ENCODE measurements at places on chromosomes 7 and 10. TPM values are rescaled to one million over a fixed set of nuclear protein-coding genes. Genes with fewer than 3 reads are reported as not detected.

The TRDMT1 gene
- total RNA-seq: 8.7 TPM

The LRRC18 gene
- total RNA-seq: 0.18 TPM

The ELAPOR2 gene
- total RNA-seq: 7.1 TPM

The CALCR gene
- 9.4 TPM for total RNA-seq

The HOXA1 gene
- total RNA-seq: 0.58 TPM

The RAB19 gene
- total RNA-seq: not detected

The PNLIPRP1 gene
- total RNA-seq: not detected

The FAM131B gene
- total RNA-seq: 1.4 TPM

The TECTB gene
- 0.04 TPM for total RNA-seq

The AGAP5 gene
- total RNA-seq: 6.3 TPM

The TAS2R41 gene
- not detected for total RNA-seq

The MCM10 gene
- total RNA-seq: 5.1 TPM

The CRHR2 gene
- 0.40 TPM for total RNA-seq

The RAMP3 gene
- 6.2 TPM for total RNA-seq

The ADIRF gene
- 9.7 TPM for total RNA-seq

The ITPRID1 gene
- total RNA-seq: 0.44 TPM

The UCN3 gene
- total RNA-seq: not detected

The MUC12 gene
- total RNA-seq: 0.31 TPM

The AGBL3 gene
- 2.2 TPM for total RNA-seq

The SFTPA1 gene
- not detected for total RNA-seq

The PLPP4 gene
- total RNA-seq: 0.62 TPM

The TMEM196 gene
- total RNA-seq: 0.04 TPM

The ANXA8 gene
- total RNA-seq: not detected

The ADGRA1 gene
- 0.80 TPM for total RNA-seq

The PILRA gene
- 1.3 TPM for total RNA-seq

The NCOA4 gene
- 135 TPM for total RNA-seq

The TMEM176B gene
- 7.7 TPM for total RNA-seq

The C10orf105 gene
- 0.09 TPM for total RNA-seq

The ELOVL3 gene
- 0.35 TPM for total RNA-seq

The UFSP1 gene
- 3.1 TPM for total RNA-seq

The SRRM3 gene
- 0.31 TPM for total RNA-seq

The RTKN2 gene
- 2.4 TPM for total RNA-seq

The EN2 gene
- 0.09 TPM for total RNA-seq
